CD4-positive, alpha-beta T cell (primary cell): ENCODE measurements at places on chromosomes 1 and 21.

GRCh38 chr21:42441963-42442362, 38.3 kb downstream of the UBASH3A start:
- DNase-seq, result no peak

- no peak for DNase-seq
These were observed 70.3 kb upstream of the TINAGL1 start for GRCh38 chr1:31505911-31506497.

- DNase-seq, result no peak
These were observed 92.0 kb upstream of the PRMT6 start for GRCh38 chr1:106964495-106964894.

- no peak for DNase-seq
These were observed 84.3 kb upstream of the VAV3 start for GRCh38 chr1:108049178-108049819.

DNA sequence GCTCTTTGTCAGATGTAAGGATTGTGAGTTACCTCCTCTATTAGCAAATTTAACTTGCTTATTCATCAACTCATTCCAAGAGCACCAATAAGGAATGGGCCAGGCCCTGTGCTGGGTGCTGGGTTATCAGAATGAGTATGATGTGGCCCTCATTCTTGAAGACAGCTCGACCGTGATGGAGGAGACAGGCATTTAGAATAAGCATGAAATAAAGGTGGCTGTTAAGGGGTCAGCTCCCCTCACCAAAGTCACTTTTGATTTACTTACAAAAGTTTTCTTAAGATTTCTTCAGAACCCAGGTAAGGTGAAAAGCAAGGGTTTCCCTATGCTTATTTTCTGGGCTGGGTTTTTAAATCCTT, 15.3 kb upstream of the PADI1 start:
- DNase-seq, result no peak

DNA sequence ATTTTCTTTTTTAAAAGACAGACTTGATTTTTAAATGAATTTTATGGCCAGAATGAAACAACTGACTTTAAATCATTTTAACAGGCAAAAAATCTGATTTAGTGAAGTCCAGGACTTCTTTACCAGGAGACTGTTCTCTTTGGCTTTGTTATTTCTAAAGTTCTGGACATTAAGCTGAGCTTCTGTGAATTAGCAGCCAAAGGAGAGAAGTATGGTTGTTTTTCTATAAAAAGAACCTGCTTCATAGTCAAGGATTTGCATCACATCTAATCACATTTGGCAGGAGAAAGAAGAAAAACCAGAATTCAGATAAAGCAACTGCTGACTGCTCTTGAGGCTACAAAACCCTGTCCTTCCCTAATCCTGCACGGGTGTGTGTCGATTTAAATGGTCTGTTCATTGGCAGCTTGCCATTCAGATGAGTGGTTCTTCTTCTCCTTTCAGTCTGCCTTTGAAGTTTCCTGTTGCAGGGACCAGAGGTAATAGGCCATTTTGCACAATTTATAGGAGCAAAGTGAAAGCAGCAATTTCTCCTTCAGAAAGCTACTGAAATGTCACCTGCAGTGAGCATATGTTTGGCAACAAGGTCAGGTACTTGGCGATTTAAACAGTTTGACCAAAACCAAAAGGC, 215.4 kb downstream of the OLFM3 start:
- no peak for DNase-seq

DNA sequence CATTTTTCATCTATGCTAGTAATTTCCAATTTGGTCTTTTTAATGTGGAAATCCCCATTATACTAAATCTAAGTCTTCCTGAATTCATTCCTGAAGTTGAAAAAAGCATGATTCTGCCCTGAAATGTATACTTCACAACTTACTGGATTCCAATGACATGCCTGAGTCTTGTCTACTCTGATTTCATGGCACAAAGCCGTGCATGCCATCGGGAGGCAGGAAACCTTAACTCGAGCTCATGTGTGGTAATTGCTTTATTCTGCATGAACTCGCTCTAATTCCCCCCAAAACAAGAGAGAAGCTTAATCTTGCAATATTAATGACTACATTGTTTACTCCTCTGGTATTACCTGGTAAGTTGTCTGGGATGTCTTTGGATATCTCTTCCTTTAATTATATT, 39.6 kb upstream of the PBX1 start:
- no peak for DNase-seq

DNA sequence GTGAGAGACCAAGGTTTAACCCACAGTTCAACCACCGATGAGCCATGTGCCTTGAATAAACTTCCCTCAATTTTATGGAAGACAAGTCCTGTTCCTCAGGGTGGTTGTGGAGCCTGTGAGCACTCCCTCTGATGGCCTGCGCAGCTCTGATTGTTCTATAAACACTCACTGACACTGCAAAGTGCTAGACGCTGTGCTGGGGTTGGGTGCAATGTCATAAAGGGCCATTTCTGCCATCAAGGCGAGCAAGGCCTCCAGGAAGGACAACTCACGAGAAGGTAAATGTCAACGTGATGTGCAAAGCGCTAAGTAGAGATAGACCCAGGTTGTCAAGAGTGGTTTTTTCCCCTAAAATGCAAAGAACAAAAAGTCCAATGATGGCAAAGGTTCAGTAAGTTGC, 75.7 kb upstream of the SYT6 start:
- no peak for DNase-seq

DNA sequence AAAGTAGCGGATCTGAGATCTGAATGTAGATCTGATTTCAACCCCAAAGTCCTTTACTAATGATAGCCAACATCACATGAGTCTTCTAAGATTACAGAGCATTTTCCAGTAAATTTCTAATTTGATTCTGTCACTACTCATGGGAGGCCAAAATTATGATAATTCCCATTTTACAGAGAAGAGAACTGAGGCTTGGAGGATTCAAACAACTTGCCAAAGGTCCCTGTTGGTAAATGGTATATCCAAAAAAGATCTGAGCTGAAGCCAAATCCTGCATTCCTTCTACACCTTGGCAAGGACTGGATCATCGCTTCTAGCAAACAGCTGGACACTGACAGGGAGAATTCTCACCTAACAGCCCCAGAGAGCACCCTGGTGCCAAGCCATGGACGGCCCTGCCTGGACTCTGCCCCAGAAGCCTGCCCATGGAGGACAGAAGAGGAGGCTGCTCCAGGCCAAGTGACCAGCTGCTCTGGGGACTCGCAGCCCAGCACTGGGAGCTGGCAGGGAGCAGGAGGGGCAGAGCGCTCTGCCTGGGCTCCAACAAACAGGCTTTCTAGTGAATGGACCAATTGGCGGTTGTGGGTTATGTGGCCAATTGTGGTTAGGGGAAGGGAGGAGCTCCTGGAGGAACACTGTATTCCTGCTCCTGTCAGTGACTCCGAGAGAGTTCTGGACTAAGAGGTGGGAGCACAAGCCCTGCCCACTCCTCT, 6.4 kb upstream of the CSF1 start:
- no peak for DNase-seq

DNA sequence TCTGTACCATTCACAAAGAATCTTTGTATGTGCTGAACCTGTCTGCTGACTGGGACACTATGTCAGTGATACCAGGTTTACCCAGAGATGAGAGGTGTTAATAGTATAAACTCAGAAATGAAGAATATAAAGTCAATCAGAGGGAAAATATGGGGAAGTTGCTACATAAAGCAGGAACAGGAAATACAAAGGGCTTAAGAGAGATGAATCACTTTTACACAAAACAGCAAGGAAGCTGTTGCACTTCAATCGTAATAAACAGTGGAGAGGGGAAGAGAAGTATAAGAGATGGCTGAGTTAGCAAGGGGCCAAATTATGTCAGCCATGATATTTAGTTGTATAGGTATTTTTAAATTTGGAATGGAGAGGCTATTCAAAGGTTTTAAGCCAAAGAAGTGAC, 890.2 kb upstream of the NCAM2 start:
- DNase-seq, result no peak

GRCh38 chr1:56837244-56837939, 17.2 kb upstream of the C8A start:
- no peak for DNase-seq

DNA sequence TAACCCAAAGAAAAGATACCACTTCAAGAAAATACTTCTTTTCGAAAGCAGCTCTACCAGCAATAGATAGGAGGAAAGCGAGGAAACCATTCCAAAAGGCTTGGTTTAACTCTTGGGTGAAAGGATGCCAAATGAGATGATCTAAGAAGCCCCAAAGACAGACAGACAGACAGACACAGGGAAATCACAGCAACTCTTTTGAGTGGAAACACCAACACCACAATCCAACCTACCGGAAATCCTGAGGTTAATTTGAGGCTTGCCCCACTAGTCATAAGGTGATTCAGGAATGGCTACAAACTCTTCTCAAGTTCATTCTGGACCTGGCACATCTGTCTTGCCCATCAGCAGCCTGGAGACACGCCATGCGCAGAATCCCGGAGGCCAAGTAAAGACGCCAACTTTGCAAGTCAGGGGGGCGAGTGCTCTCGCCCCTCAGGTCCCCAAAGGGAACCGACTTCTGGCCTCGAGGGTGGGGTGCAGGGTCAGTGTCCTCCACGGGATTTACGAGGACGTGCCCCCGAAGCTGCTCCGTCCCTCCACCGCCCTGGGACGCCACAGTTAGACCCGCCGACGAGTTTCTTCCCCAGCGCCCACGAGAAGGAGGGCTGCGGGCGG, 778 bp downstream of the EVI5 start:
- peak; percentile 4 for DNase-seq

GRCh38 chr1:217211486-217211885, 419.4 kb downstream of the GPATCH2 start:
- DNase-seq, result no peak

GRCh38 chr1:76073481-76073880, 1.1 kb upstream of the ST6GALNAC3 start:
- DNase-seq, result no peak

- no peak for DNase-seq
These were observed 193.6 kb downstream of the RPS6KC1 start for GRCh38 chr1:213244664-213245091.

DNA sequence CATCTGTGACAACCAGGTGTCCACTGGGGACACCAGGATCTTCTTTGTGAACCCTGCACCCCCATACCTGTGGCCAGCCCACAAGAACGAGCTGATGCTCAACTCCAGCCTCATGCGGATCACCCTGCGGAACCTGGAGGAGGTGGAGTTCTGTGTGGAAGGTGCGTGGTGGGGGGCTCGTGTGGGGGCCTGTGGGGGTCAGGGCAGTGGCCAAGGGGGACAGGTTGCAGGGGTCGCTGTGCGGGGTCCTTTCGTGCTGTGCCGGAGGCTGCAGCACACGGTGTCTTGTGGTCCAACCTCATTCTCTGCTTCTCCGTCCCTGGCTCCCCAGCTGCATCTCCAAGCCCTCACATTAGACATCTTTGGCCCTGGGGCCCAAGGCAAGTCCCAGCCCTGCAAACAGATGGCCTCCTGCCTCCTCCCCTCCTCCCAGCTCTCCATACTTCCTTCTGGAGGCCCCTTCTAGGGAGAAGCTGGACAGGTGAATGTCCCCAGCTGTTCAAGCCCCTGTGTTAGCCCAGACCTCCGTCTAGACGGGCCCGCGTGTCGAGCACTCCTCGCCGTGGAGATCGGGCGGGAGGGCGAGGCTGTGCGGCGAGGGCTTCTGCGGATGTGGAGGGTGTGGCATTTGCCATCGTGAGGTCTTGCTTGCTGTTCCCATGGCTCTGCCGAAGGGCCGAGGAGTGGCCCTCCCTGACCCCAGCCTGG, 2.5 kb downstream of the AGRN start:
- DNase-seq, result no peak

- DNase-seq, result no peak
These were observed 1.6 kb upstream of the MOV10 start for GRCh38 chr1:112672842-112673241.

DNA sequence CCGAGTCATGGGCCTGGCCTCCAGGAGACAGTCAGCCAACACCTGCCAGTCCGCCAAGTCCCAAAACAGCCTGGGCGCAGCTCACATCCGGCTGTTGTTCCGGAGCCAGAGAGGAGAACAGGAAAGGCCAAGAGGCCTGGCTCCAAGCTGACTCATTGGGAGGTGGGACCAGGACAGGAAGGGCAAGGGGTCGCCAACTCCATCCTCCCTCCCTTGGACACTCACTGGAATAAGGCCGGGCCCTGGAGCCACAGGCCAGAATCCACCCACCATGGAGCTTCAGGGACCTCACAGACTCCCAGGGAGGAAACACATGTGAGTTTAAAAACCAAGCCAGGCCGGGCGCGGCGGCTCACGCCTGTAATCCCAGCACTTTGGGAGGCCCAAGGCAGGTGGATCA, 25.1 kb upstream of the CLIC4 start:
- DNase-seq, result no peak

DNA sequence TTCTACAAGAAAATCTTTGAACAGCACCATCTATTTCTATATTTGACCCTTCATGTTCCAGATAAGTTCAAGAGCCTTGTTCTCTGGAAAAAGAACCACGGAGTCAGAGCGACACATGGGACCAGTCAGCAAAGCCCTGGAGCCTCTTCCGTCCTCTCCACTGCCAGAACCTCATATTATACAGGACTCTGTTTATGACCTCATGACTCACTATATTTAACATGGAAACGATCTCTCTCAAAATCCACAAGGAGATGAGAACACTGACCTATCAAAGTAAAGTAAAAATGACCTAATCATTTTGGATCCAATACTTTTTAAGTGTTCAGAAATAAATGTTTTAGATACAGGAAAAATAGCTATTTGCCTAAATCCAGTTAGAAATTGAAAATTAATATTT, 124.6 kb upstream of the KRTAP19-8 start:
- no peak for DNase-seq

GRCh38 chr1:224339442-224340033, 9.6 kb upstream of the NVL start:
- no peak for DNase-seq

GRCh38 chr1:20711285-20712214, 6.3 kb downstream of the KIF17 start:
- no peak for DNase-seq

GRCh38 chr1:238346340-238346739, 455.6 kb upstream of the ZP4 start:
- no peak for DNase-seq

- no peak for DNase-seq
These were observed 189.4 kb upstream of the FGGY start for GRCh38 chr1:59107516-59107915.
